ENCODE measurements at places on chromosomes 7 and 10.

DNA sequence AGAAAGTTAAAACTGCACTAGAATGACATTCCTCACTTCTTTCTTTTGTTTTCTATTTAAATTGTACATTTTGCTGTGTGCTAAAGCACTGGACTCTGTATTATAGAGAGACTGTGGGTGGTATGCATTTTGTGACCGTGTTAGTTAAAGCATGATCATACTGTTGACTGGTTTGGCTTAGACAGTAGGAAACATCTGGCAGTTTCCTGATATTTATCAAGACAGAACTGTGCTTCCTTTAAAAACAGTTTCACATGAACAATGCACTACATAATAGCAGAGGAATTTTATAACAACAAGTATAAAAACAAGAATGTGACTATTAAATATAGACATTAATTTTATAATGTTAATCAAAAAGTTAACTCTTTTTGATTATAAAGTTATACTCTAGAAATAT is 23.1 kb downstream of the GNG11 start:
- no peak for DNase-seq

DNA sequence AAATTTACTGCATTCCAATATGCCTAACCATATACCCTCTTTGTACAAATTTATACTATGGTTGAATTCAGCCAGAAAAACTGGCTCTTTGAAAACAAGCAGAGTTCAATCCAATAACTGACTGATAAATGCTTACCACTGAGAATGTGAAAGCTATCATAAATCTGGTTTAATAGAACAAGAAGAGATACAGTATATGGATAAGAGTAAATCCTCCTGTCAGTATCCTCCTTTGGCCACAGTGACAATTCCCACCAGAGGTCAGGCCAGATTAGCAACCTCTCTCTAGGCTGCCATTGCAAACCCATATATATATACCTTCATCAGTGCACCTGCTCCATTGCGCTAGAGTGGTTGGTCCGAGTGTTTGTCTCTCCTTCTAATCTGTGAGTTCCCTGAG is 647.2 kb downstream of the GRM8 start:
- DNase-seq: no peak

DNA sequence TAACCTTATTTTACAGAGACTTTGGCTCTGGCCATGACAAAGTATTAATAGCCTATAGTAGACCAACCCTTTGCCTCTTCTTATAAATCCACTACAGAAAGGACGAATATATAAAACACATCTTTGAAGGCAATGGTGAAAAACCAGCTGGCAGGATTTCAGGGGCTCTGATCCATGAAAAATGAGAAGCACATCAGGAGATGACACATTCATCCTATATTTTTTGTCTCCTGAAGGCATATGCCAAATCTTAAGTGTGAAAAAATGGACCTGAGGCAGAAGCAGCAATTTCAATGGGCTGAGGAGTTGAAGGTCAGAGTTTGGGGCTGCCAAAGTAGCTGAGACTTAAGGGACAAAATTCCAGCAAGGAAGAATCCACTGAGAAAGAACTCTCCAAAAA is 14.4 kb downstream of the RNF216 start:
- DNase-seq: no peak

DNA sequence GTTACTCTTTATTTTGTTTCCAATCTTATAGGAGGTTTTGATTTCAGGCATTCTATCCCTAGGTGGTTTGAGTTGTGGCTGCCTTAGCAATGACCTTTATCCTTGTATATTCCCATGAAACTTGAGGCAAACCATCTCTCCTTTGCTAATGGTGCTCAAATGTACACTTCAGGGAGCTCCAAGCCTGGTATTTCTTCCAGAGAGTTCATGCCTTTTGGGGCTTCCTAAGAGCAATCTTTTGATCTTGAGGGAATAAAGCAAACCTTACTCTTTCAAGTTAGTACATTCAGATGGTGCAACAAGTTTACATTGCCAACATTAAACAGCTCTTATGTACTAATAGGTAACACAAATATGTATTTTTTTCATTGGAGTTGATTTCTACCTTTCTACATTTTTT is 3.4 kb upstream of the GNAT3 start:
- DNase-seq: no peak

DNA sequence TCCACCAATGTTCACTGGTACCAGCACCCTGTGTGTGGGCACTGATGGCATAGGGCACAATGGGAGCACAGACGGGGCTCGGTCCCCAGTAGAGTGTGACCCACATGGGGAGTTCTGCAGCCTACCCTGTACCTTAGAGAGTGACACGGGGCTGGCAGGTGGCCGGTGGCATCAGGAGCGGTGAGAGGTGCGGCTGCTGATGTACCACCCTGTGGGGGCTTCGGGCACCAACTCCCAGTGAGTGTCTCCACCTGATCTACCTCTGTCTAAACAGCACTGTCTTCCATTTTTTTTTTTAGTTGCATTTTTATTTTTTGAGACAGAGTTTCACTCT is 4.1 kb downstream of the JAKMIP3 start:
- DNase-seq: no peak

GRCh38 chr10:68606918-68607317 is 46.8 kb downstream of the TET1 start:
- no peak for DNase-seq

DNA sequence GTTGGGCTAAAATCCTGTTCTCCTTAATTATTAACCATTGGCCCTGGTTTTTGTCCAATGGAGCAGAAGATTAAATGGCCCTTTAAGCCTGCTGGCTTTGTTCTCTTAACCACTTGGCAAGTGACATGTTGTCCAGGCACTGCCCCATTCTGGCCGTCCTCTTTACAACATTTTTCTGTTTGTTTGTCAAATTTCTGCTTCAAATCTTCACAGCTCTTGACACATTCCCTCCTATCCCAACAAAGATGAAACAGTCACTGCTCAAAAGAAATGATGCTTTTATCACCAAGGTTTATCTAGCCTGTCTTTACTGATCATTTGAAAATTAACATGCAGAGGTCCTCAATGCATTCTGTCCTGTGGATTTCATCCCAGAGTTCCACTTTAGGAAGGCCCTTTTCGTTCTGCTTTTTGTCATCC is 700.4 kb downstream of the KCNMA1 start:
- no peak for DNase-seq

GRCh38 chr7:7962851-7963250 is 5.7 kb upstream of the GLCCI1 start:
- DNase-seq: no peak

DNA sequence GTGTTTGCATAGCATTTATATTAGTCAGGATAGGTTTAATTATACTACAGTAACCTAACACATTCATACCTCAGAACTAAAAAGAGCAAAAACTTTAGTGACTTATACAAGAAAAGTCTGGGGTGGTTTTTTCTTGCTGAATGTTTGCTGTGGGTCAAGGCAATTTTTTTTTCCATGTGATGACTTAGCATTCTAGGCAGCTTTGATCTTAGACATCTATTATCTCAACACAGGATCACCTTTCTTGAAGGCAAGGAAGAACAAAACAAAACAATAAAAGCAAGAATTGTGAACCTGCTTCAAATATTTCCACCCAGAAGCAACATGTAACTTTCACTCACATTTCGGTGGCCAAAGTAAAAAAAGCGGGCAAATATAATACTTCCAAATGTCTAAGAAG is 20.7 kb upstream of the CBLL1 start:
- no peak for DNase-seq

- DNase-seq: no peak
Observed at GRCh38 chr10:93198401-93199131, 124.9 kb downstream of the CYP26A1 start.

DNA sequence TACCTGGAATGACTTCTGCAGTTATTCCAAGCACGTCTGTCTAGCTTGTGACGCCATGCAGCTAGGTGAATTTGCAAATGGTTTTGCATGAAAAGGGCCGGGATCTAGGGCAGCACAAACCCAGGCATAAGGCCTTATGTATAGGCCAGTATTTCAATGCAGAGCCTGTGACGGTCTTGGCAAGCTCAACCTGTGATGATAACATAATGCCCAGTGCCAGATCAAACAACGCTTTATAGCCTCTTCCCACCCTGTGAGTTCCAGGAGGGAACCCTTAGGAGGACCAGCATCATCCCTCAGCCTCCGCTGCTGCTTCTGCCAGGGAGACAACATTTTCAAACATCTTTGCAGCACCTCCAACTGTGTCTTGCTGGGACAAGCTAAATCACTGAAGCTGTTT is 390.7 kb downstream of the INHBA start:
- DNase-seq: no peak

DNA sequence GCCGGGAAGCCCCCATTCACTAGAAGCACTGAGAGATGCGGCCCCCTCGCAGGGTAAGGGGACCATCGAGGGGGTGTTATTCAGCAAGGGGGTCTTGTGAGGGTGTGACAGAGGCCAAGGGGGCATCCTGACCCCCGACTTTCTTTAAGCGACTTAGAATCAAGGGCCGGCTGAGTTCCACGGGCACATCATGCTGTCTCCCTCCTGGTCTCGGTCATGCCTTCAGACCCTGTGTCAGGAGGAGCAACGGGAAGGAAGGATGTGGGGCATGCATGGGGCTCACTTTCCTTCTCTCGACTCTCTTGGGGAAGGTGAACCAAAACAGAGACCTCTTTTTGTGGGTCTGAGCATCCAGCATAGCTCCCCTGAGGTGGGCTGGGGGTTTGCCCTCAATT is 2.5 kb downstream of the ACSL5 start:
- DNase-seq: no peak

DNA sequence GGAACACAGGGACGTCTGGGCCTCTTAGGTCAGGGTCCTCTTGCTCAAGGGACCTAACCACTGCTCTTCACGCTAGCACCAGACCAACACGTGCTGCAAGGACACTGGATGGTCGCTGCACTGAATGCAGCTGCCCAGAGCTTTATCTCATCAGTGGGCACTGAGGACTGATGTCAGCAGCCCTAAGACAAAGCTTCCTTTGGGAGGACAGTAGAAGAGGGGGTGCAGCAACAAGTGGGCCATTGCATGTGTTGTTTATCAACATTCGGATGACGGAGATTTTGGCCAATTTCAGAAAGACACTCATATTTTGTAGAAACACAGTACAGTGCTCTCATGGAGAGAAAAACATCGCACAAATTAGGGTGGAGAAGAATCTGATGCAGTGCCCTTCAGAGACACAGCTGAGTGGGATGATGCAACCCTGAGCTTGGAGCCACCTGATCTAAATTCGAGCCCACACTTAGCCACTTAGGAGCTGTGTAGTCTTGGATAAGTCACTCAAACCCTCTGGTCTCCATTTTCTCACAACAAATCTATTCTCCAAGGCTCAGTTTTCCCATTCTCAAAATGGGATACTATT is 1.7 kb downstream of the OPALIN start:
- no peak for DNase-seq

All from NCI-H2081 treated with DMSO at 0.1 percent for 48 hours (cell line).